SHP77 (cell line): ENCODE measurements at places on chromosomes 5 and 9.

DNA sequence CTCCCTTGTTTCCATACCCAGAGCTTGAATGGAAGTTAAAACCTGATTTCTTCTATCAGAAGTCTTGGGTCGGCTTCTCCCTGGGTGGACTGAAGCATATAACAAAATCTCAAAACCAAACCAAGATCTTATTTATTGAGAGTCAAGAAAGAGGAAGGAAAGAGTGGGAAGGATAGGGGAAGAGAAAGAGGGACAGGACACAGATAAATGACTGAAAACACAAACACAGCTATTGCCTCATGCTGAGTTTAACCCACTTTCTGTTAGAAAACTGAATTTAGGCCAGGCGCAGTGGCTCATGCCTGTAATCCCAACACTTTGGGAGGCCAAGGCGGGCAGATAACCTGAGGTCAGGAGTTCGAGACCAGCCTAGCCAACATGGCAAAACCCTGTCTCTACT lies 92.9 kb downstream of the PALM2AKAP2 start:
- no peak for DNase-seq

GRCh38 chr5:99122976-99123375 lies 194.2 kb upstream of the CHD1 start:
- no peak for DNase-seq

DNA sequence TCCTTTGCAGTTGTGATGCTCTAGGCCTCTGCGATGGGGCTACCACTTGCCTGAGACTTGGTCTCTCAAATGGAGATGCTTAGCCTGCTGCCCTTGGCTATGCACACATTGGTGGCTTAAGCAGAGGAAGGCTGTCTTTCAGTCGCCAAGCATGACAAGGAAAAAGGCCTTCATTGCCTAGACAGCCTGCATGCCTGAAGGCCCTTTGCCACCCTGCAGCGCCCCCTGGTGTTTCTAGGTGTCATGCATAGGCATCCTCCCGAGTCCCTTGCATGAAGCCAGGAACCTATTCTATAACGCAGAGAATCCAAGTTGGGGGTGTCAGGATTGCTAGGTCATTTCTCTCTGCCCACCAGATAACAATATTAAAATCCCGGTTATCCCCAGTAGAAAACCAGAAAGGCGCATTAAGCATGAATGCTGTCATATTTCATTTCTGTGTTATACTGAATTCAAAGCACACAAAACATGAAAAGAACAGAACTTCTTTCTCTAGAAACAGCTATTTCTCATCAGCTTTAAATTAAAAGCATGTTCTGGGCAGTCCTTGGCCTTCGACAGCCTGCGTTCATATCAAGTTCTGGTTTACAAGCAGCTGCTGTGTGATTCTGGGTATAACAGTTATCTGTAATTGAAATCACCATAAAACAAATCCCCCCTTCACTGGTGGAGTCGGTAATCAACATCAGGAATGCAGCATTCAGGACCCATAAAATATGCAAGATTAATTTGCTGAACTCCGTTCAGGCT lies 59.7 kb upstream of the TRPC7 start:
- peak; percentile 76 for DNase-seq

- DNase-seq = peak; percentile 56
These were observed 166.4 kb downstream of the SLF1 start for GRCh38 chr5:94784536-94785505.

GRCh38 chr5:152560512-152561137 lies 155.5 kb upstream of the NMUR2 start:
- peak; percentile 39 for DNase-seq

DNA sequence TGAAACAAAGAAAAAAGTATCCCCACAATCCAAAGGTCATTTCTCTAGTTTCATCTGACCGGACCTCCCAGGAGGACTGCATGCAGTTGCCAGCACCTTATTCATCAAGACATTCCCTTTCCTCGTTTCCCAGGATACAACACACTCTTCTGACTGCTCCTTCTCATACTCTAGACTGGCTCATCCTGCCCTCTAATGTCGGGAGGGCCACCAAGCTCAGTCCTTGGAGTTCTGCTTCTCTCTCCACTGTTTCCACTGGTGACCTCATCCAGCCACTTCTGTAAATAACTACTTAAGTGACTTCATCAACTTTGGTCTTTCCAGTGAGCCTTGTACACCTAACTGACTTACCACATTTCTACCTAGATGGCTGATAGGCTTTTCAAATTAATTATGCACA lies 179.1 kb downstream of the EPB41L4A start:
- DNase-seq = no peak

DNA sequence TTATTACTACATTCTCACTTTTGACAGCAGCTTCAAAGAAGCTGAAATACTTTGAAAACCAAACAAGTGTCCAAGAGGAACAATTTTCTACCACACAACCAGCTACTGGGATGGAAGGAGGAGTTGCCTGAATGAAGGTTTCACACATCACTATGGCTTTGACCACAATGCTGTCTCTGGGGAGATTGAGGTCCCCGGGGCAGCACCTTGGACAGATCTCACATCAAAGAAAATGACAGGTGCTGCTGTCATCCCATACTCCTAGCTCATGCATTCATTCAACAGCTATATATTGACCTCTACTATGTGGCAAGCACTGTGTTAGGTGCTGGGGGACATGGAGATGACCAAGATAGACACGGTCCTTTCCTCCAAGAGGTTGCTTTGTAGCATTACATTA lies 233.2 kb upstream of the RASEF start:
- DNase-seq = no peak

- no peak for DNase-seq
These were observed 406.0 kb downstream of the HINT1 start for GRCh38 chr5:130759061-130759460.
